Right kidney (tissue), 9 donors: ENCODE measurements at places on chromosomes 13 and 19.
A peak's percentile ranks its signal among the peaks of the same experiment; 100 is the strongest.

DNA sequence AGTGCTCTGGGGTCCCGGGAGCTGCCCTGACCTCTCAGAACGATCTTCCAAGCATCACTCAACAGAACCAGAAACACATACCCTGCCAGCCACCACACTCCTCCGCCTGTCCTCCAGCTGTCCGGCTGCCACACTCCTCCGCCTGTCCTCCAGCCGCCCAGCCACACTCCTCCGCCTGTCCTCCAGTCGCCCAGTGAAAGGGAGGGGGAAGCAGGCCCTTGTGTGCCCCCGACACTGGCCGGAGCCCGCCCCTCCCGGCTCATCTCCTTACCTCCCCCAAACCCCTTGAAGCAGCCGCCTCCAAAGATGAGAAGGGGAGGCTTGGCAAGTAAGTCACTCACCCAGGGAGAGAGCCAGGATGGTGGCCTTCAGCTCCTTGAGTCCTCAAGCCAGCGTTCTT, 40.2 kb downstream of the STK24 start:
- no peak for DNase-seq

DNA sequence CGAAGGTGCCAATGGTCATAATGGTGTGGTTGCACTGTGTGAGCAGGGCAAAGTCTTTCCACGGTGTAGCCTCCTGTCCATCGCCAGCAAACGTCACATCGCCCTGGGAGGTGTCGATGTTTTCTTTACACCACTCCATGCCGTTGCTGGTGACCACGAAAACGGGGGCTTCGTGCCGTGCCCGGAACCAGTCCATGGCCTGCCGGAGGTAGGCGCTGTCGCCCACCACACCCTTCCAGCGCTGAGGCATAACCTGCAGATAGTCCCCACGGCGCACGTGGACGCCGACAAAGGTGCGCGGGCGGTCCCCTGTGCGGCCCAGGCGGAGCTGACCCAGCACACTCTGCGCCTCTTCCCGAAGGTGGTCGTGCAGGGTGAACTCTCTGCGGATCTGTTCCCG, 2.1 kb downstream of the FUT1 start:
- no peak for DNase-seq

DNA sequence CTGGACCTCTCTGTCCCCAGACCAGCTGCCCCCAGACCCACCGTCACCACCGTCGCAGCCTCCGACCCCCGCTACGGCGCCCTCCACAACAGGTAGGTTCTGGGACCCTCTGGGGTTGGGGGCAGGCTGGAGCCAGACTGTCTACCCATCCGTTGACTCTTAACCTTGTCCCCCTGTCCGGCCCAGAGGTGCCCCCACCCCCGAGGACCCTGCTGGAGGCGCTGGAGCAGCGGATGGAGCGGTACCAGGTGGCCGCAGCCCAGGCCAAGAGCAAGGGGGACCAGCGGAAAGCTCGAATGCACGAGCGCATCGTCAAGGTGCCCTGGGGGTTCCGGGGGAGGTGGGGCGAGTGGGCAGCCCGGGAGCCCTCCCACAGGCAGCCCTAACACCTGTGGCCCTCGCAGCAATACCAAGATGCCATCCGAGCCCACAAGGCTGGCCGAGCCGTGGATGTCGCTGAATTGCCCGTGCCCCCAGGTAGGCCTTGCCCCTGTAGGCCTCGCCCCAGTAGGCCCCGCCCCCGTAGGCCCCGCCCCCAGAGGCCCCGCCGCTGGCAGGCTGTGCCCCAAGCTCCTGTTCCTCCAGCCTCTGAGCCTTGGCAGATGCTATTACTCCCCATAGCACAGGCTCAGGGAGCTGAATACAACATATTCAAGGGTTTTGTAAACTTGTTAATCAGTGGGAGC, 12.9 kb downstream of the CC2D1A start:
- DNase-seq, result no peak

DNA sequence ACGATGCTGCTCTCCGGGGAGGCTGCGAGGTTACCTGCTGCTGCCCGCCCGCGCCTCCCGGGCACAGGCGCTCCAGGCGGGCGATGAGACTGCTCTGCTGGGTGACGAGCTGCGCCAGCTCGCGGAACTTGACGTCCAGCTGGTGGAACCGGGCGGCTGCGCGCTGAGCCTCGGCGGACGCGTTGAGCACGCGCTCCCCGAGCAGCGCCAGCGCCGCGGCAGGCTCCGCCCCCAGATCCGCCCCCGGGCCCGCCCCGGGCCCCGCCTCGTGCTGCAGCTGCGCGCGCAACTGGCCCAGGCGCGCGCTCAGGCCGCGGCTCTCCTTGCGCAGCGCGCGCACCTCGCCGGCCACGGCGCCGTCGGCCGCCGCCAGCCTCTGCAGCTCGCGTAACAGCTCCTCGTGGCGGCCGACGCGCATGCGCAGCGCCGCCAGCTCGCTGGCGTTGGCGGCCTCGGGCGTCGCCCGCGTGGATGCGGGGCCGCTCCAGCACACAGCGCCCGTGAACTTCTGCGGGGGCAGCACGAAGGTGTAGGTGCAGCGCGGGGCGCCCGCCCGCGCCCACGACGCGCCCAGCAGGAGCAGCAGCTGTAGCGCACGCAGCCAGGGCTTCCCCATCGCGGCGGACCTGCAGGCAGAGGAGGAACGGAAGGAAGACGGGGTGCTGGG, 6.4 kb downstream of the ANGPTL6 start:
- peak; percentile 95 for DNase-seq

- no peak for DNase-seq
These were observed 168.3 kb downstream of the COL4A1 start for GRCh38 chr13:110138700-110139036.

- no peak for DNase-seq
These were observed 35.3 kb upstream of the NPAS1 start for GRCh38 chr19:46984077-46985010.

- no peak for DNase-seq
These were observed 19.5 kb downstream of the ZNF616 start for GRCh38 chr19:52120286-52120685.

DNA sequence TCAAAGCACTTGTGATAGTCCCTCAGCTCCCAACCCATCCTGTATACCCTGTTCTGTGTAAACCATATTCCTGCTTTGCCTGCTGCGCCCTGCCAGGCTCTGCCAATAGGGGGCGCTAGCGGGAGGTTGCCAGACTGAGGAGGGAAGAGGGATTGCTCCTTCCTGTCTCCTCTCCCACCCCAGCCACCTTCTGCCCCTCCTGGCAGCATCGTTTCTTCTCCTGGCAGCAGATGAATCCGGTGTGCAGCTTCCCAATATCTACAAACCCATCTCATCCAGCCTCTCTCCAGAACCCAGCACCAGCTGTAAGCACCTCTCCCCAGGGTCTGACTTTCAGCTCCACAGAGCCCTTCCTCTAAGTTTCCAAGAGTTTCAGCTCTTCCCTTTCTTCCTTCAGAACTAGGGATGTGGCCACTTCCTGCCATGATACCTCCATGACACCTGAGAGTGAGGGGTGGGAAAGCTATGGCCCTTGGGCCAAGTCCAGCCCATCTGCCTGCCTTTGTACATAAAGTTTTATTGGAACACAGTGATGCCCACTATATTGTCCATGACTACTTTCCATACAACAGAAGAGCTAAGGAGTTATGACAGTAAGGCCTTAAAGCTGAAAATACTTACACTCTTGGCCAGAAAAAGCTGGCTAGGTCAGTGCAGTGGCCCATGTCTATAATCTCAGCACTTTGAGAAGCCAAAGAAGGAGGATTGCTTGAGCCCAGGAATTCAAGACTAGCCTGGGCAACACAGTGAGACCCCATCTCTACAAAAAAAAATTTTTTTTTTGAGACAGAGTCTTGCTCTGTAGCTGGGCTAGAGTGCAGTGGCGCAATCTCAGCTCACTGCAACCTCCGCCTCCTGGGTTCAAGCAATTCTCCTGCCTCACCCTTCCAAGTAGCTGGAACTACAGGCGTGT, 34.5 kb upstream of the ATP1A3 start:
- no peak for DNase-seq

DNA sequence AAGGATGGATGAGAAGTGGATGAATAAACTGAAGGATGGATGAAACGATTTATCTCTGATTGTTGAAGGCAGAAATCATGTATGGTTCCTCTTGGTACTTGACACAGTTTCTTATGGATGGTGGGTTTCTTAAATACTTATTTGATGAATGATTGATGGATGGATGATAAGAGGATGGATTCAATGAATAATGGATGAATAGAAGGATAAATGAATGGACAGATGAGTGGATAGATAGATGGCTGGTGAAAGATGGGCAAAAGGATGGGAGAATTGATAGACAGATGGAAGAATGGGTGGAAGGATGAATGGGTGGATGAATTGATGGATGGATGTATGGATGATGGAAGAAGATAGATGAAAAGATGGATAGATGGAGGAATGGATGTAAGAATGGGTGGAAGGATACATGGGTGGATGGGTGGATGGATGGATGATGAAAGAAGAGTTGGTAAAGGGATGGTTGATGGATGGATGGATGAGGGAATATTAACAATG, 1.8 kb downstream of the ELSPBP1 start:
- no peak for DNase-seq

- peak; percentile 68 for DNase-seq
These were observed 675 bp downstream of the PPP1R14A start for GRCh38 chr19:38255383-38256014.

DNA sequence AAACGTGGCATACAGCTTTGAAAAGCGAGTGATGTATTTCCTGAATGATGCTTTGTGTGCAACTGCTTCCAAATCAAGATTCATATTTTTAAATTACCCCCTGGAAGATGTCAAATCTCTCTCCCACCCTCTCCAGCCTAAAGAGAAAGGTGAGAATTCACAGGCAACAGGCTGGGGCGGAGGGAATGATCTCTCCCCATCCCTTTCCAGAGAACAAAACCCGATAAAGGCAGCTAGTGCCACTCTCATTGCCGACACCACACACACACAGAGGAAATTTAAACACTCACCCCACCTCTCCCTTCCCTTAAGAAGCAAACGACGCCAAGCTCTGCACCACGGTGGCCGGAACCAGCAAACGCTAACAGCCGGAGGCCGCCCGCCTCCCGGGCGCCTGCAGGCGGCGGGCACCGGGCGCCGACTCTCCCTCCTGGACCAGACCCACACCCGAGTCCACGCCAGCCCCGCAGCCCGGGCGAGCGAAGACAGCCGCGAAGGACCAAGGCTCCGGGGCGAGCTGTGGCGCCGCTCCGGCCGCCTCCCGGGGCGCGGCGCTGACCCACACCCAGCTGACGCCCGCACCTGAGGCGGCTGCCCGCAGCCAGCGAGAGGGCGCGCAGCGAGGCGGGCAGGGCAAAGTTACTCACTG, 477 bp downstream of the LNX2 start:
- DNase-seq, result no peak

DNA sequence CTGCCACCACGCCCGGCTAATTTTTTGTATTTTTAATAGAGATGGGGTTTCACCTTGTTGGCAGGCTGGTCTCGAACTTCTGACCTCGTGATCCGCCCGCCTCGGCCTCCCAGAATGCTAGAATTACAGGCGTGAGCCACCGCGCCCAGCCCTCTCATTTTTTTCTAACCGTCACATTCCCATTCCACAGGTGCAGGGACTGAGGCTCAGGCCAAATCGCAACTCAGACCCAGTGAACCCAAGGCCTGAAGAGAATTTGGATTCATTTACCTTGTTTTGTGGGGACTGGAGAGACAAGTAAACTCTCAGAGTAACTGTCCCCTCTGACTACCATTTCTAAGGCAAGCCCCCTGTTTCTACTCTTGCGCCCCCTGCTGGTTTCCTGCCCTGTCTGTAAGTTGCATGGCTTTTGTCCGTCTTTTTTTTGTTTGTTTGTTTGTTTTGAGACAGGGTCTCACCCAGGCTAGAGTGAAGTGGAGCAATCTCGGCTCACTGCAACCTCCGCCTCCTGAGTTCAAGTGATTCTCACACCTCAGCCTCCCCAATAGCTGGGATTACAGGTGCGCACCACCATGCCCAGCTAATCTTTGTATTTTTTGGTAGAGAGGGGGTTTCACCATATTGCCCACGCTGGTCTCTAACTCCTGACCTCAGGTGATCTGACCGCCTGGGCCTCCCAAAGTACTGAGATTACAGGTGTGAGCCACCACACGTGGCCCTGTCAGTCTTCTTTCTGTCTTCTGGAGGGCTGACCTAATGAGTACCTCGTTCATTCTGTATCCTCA, 2.3 kb upstream of the STRN4 start:
- no peak for DNase-seq

GRCh38 chr19:7294558-7295212, 471 bp upstream of the INSR start:
- peak; percentile 80 for DNase-seq

- DNase-seq, result no peak
These were observed 195.7 kb upstream of the UBL3 start for GRCh38 chr13:30045916-30046704.

DNA sequence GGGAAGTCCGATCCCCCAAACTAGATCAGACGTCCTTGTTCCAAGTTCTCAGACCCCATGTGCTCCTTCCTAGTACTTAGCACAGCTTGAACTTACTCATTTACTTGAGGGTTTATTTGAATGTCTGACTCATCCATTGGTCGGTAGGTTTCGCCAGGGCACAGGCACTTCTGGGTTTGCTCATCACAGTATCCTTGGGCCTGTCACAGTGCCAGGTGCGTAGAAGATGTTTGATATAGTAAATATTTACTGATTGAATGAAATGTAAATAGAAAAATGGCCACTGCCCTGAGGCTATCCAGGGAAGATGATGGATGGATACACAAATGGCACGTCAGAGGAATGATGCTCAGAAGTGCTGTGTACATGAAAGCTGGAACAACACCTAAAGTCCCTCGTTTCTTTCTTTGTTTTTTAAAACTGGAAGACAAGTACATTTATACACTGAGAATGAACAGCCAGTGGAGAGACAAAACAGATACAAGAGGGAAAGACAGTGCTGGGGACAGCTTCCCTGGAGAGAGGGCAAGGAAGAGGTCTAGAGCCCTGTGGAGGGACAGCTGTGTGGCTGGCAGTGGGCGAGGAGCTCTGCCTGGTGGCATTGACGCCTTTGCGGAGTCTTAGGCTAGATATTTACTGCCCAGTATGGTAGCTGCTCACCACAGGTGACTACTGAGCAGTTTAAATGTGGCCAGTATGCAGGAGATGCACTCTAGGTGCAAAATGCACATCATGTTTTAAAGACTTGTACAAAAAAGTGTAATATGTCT, 31.2 kb upstream of the KL start:
- DNase-seq, result no peak

- DNase-seq, result no peak
These were observed 1.7 kb upstream of the CADM4 start for GRCh38 chr19:43641333-43641732.

DNA sequence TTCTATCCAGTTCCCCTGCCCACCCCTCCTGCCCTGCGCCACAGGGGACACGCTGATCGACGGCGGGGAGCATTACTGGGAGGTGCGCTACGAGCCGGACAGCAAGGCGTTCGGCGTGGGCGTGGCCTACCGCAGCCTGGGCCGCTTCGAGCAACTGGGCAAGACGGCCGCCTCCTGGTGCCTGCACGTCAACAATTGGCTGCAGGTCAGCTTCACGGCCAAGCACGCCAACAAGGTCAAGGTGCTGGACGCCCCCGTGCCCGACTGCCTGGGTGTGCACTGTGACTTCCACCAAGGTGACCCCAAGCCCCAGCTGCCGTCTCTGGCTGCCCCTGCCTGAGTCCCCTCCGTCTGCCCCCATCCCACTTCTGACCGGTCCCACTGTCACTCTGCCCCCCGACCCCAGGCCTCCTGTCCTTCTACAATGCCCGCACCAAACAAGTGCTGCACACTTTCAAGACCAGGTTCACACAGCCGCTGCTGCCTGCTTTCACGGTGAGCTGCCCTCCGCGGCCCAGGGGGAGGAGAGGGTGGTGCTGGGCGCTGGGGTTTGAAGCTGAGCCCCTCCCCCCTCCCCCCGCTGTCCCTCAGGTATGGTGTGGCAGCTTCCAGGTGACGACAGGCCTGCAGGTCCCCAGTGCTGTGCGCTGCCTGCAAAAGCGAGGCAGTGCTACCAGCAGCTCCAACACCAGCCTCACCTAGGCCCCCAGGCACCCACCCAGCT, 15.5 kb downstream of the STAP2 start:
- DNase-seq, result no peak

- no peak for DNase-seq
These were observed 96.3 kb downstream of the TBC1D4 start for GRCh38 chr13:75385708-75386083.
